GM12878 (cell line): ENCODE measurements at places on chromosomes 4 and X.

- H3K4me3 ChIP-seq: no peak overlapping the region
- H3K36me3 ChIP-seq: no peaks in the 10 kb centered on the region
- no peaks in the 10 kb centered on the region for H3K4me1 ChIP-seq
- DNase-seq: no peak
Measured at GRCh38 chr4:45363931-45364330, 637.6 kb upstream of the GNPDA2 start.

GRCh38 chr4:108287834-108288413 lies 119.2 kb upstream of the LEF1 start:
- no peak overlapping the region for H3K27ac ChIP-seq
- no peaks in the 10 kb centered on the region for H3K36me3 ChIP-seq
- no peak overlapping the region for H3K4me3 ChIP-seq
- H3K4me1 ChIP-seq: no peaks in the 10 kb centered on the region
- H3K27me3 ChIP-seq: no peaks in the 10 kb centered on the region
- no peak for DNase-seq

- no peak overlapping the region for H3K27ac ChIP-seq
- no peaks in the 10 kb centered on the region for H3K36me3 ChIP-seq
- H3K4me3 ChIP-seq: no peak overlapping the region
- no peak for DNase-seq
Measured at GRCh38 chr4:89486042-89486441, 178.4 kb upstream of the GPRIN3 start.

DNA sequence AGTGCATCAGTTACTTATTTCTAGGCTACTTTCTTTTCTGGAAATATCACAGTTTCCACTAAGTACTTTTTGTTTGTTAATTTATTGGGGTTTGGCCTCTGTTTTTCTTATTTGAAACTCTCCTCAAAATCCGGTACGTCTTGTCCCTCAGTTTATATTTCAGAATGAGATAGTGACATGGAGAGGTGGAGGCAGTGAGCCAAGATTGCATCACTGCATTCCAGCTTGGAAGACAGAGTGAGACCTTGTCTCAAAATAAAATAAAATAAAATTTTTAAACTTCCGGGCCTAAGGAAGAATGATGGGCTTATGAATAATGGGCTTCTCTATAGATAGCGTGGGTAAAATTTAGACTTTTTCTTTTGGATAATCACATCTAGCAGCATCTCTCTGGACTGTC lies 567.8 kb downstream of the TRIML1 start:
- no peak overlapping the region for H3K27ac ChIP-seq
- no peak for DNase-seq
- no peaks in the 10 kb centered on the region for H3K4me1 ChIP-seq

- H3K27me3 ChIP-seq: no peaks in the 10 kb centered on the region
- DNase-seq: peak; percentile 2
- H3K36me3 ChIP-seq: no peaks in the 10 kb centered on the region
- H3K27ac ChIP-seq: no peak overlapping the region
Measured at GRCh38 chr4:46931981-46932380, 22.9 kb upstream of the COX7B2 start.

- no peak for DNase-seq
- no peaks in the 10 kb centered on the region for H3K4me1 ChIP-seq
- H3K27me3 ChIP-seq: no peaks in the 10 kb centered on the region
- H3K27ac ChIP-seq: no peak overlapping the region
- no peak overlapping the region for H3K4me3 ChIP-seq
Measured at GRCh38 chr4:23006756-23007155, 314.0 kb downstream of the GBA3 start.

DNA sequence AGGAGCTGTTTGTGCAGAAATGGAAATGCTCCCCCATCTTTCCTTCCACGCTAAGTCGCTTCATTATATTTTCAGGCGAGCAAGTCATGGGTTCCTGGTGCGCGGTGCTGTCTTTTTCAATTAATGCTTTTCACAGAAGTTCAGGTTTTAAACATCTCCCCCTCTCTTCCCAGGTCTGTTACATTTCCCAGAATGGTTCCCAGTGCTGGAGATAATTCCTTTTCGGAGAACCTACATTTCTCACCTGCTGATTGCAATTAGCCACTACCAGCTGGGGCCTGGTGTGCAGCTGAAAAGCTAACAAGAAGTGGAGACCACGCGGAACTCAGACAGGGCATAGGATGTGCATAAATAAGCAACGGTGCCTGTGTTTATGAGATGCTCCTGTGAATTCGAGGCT lies 217.8 kb downstream of the MID1IP1 start:
- H3K36me3 ChIP-seq: no peaks in the 10 kb centered on the region
- no peak overlapping the region for H3K27ac ChIP-seq
- no peak overlapping the region for H3K4me3 ChIP-seq

GRCh38 chrX:153714256-153714655 lies 9.9 kb downstream of the BCAP31 start:
- no peak for DNase-seq
- H3K4me1 ChIP-seq: no peaks in the 10 kb centered on the region
- no peaks in the 10 kb centered on the region; the same call in none of the 2 replicates for H3K36me3 ChIP-seq
- no peak overlapping the region for H3K27ac ChIP-seq

- H3K36me3 ChIP-seq: no peaks in the 10 kb centered on the region
- DNase-seq: no peak
- no peak overlapping the region for H3K4me3 ChIP-seq
- no peaks in the 10 kb centered on the region for H3K4me1 ChIP-seq
- H3K27me3 ChIP-seq: no peaks in the 10 kb centered on the region
Measured at GRCh38 chr4:155887847-155888570, 15.5 kb upstream of the TDO2 start.

- no peaks in the 10 kb centered on the region; the same call in 1 of the 2 replicates for H3K27me3 ChIP-seq
- H3K4me1 ChIP-seq: no peaks in the 10 kb centered on the region
- H3K27ac ChIP-seq: no peak overlapping the region
- H3K4me3 ChIP-seq: no peak overlapping the region
Measured at GRCh38 chr4:84790769-84791565, 175.5 kb downstream of the WDFY3 start.

DNA sequence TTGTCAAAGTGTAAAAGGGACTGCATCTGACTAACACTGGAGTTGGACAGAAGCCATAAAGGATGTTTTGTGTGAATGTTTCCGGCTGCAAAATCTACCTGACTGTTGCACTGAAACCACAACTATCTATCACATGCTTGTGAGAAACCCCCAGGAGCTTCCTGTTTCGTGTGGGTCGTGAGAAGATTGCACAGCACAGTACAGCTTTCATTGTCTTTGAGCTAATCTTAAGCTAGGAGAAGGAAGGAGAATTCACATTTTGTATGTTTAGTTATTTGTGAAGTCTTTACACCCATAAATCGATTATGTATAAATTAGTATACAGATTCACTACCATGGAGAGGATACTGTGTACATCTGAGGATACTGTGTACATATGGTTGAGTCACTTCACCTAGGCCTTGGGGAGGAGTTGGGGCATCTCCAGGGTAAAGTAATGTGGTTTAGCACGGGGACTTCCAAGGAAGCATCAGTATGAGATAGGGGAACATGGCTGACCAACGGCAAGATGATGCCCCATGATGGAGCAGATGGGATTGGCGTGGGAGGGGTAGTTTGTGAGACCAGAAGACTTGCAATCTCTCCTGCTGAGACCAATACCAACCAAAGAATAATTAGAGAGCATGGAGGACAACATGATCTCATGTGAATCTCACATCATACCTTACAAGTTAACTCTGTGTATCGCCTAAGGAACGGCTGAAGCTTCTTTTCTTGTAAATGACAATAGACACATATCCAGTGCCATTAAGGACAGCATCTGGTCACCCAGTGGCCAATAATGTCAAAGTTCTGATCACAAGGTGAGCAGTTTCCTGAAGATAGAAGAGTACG lies 43.1 kb upstream of the FAM9C start:
- peaks cover 89% of the 10 kb centered on the region for H3K4me1 ChIP-seq
- peak; percentile 99 for DNase-seq
- H3K4me3 ChIP-seq: no peak overlapping the region; the same call in 1 of the 2 replicates
- H3K27me3 ChIP-seq: no peaks in the 10 kb centered on the region
- H3K36me3 ChIP-seq: no peaks in the 10 kb centered on the region

DNA sequence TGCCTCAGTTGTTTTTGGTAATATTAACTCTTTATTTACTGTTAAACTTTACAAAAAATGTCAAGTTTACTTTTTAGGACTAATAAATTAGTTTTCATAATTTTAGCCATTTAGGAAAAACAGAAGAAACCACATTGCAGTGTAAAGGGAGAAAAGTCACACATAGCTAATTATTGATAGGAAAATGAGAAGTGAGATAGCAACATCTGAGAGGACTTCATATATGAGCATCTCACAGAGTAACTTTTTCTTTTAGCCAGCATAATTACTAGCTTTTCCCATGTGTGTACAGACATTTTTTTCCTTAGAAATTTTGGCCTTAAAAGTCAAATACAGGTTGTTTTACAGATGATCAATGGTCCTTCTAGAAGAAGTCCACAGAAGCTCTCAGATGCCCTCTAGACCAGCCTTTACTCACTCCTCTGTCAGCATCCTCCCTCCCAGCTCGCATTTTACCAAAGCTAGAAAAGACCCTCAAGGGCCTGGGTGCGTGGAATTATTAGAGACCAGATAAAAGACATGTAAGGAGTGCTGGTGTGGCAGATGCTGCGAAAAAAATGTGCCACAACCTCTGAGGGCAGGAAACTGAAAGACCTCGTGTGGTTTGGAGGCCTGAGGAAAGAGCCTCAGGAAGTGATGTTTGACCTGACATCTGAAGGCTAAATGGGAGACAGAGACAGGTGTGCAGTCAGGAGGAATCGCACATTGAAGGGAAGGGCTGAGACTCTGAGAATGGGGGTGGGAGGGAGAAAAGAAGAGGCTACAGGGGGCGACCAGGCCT lies 156.9 kb downstream of the CBR4 start:
- DNase-seq: peak; percentile 24
- no peak overlapping the region for H3K4me3 ChIP-seq
- no peaks in the 10 kb centered on the region for H3K27me3 ChIP-seq
- no peak overlapping the region for H3K27ac ChIP-seq
- H3K36me3 ChIP-seq: no peaks in the 10 kb centered on the region

DNA sequence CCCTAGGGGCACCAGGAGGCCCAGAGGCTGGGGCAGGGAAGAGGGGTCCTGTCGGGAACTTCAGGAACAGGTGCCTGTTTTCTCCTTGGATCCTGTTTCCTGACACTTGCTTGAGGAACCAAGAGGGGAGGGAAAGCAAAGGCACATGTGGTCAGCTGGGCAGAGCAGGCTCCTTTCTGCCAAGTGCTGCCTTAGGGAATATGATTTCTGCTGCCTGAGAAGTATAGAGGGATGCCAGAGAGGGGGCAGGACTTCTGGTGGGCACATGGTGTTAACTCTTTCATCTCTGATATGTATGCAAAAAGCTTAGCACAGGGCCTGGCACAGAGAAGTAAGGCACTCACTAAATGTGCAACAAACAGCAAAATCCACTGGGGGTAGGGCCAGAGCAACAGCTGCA lies 51.2 kb upstream of the PJA1 start:
- DNase-seq: no peak
- H3K27ac ChIP-seq: no peak overlapping the region
- H3K4me3 ChIP-seq: no peak overlapping the region
- no peaks in the 10 kb centered on the region for H3K27me3 ChIP-seq
- H3K36me3 ChIP-seq: no peaks in the 10 kb centered on the region

DNA sequence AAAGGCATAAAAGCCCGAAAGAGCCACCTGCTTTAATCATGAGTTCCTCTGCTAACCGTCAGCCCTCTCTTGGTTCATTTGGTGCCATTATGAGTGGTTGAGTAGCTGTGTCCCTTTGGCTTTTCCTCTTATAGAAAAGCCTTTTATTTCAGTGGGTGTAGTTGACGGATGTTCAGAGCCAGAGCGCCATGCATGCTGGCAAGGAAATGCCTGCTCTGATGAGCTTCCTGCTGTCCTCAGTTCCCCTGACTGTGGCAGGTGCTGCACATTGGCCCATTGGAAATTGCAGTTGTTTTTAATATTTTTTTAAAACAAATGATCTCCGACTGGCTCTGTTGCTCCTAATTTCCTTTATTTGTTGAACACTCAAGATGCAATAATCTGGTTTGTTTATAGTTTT lies 77.3 kb upstream of the LIMCH1 start:
- no peak overlapping the region for H3K27ac ChIP-seq
- DNase-seq: no peak
- no peaks in the 10 kb centered on the region for H3K27me3 ChIP-seq

DNA sequence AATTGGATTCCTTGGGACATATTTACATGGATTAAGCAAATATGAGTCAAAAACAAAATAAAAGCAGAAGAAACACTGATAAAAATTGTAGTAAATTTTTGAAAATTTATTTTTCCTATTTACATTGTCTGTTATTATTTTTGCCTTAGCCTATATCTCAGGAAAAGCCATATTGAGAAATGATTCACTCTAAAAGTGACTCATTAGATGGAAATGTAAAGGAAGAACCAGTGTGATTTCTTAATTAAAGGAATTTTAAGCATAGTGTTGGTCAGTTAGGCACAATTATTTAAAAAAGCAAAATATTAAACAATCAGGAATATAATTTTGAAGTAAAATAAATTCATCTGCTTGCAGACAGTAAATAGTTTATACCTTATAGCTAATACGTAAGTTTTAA lies 167.4 kb upstream of the NAP1L5 start:
- no peak for DNase-seq
- H3K4me3 ChIP-seq: no peak overlapping the region
- H3K4me1 ChIP-seq: no peaks in the 10 kb centered on the region
- H3K27ac ChIP-seq: no peak overlapping the region
- no peaks in the 10 kb centered on the region for H3K27me3 ChIP-seq

GRCh38 chrX:81779701-81780100 lies 577.8 kb downstream of the SH3BGRL start:
- DNase-seq: no peak
- no peaks in the 10 kb centered on the region for H3K4me1 ChIP-seq
- no peaks in the 10 kb centered on the region for H3K27me3 ChIP-seq
- no peak overlapping the region for H3K4me3 ChIP-seq
- H3K36me3 ChIP-seq: no peaks in the 10 kb centered on the region

- H3K4me1 ChIP-seq: peaks cover 8% of the 10 kb centered on the region; the same call in 1 of the 2 replicates
- no peak overlapping the region for H3K27ac ChIP-seq
- DNase-seq: no peak
Measured at GRCh38 chr4:26384380-26385057, 63.7 kb downstream of the RBPJ start.

GRCh38 chr4:48779095-48779997 lies 733 bp downstream of the FRYL start:
- no peaks in the 10 kb centered on the region for H3K27me3 ChIP-seq
- H3K4me1 ChIP-seq: 0 out of 2 replicates have a peak, but pooled peaks cover 2% of the 10 kb centered on the region
- peak overlapping the region; percentile 97 for H3K27ac ChIP-seq
- DNase-seq: no peak
- peak overlapping the region; percentile 97 for H3K4me3 ChIP-seq
- no peaks in the 10 kb centered on the region for H3K36me3 ChIP-seq

- no peak for DNase-seq
- no peaks in the 10 kb centered on the region for H3K36me3 ChIP-seq
- no peaks in the 10 kb centered on the region for H3K4me1 ChIP-seq
- H3K27ac ChIP-seq: no peak overlapping the region
- no peak overlapping the region for H3K4me3 ChIP-seq
Measured at GRCh38 chrX:111896148-111896547, 20.2 kb downstream of the TRPC5OS start.

GRCh38 chrX:50635817-50636365 lies 165.3 kb upstream of the DGKK start:
- no peaks in the 10 kb centered on the region for H3K27me3 ChIP-seq
- H3K27ac ChIP-seq: no peak overlapping the region
- H3K4me1 ChIP-seq: no peaks in the 10 kb centered on the region
- H3K36me3 ChIP-seq: no peaks in the 10 kb centered on the region
- no peak for DNase-seq

- H3K36me3 ChIP-seq: peaks cover 3% of the 10 kb centered on the region; the same call in 1 of the 2 replicates
- DNase-seq: peak; percentile 48
- peak overlapping the region; percentile 61 for H3K4me3 ChIP-seq
- peak overlapping the region; percentile 82 for H3K27ac ChIP-seq
Measured at GRCh38 chr4:107993969-107994368, 4.3 kb downstream of the HADH start.

GRCh38 chr4:84146300-84146959 lies 352.7 kb downstream of the NKX6-1 start:
- H3K4me1 ChIP-seq: no peaks in the 10 kb centered on the region
- H3K27ac ChIP-seq: no peak overlapping the region
- DNase-seq: peak; percentile 5
- no peaks in the 10 kb centered on the region for H3K27me3 ChIP-seq
